ENCODE measurements at places on chromosomes 11 and 22. TPM values are rescaled to one million over a fixed set of nuclear protein-coding genes. Genes with fewer than 3 reads are reported as not detected.

The MYOD1 gene
- total RNA-seq = not detected

The HINFP gene
- total RNA-seq = 23.5 TPM

The UPB1 gene
- total RNA-seq = not detected

The IZUMO1R gene
- not detected for total RNA-seq

The PRG3 gene
- not detected for total RNA-seq

The KDM4E gene
- total RNA-seq = not detected

The PTPMT1 gene
- 83.6 TPM for total RNA-seq

The RASD2 gene
- not detected for total RNA-seq

The LAYN gene
- total RNA-seq = not detected

The FLRT1 gene
- not detected for total RNA-seq

The TEX12 gene
- total RNA-seq = 0.62 TPM

The FOLH1 gene
- total RNA-seq = not detected

- H3K36me3 ChIP-seq = no peaks in the 10 kb centered on the region
- H3K4me3 ChIP-seq = no peak overlapping the region
- DNase-seq = no peak
- no peak overlapping the region for H3K27ac ChIP-seq
- H3K27me3 ChIP-seq = no peaks in the 10 kb centered on the region
These were observed 207.9 kb downstream of the FAT3 start for GRCh38 chr11:92432515-92432914.

DNA sequence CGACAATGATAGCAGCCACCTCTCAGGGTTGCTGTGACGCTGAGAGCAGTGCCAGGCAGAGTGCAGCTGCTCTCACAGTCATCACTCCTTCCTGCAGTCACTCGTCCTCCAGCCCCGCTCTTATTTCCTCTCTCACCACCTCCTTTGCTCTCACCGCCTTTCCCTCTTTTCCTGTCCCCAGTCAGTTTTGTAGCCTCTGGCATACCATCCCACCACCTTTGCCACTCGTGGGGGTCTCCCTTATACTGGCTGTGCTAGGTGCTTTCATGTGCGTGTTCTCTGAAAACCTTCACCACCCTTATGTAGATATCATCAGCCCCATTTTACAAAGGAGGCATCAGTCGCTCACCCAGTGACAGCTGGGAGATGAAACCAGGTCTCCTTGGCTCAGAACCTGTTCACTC lies 19.3 kb upstream of the ST3GAL4 start:
- no peak overlapping the region for H3K4me3 ChIP-seq
- no peak overlapping the region for H3K27ac ChIP-seq
- DNase-seq = no peak
- H3K4me1 ChIP-seq = peaks cover 2% of the 10 kb centered on the region

- no peak overlapping the region for H3K4me3 ChIP-seq
- H3K27me3 ChIP-seq = no peaks in the 10 kb centered on the region
- no peaks in the 10 kb centered on the region for H3K4me1 ChIP-seq
- H3K27ac ChIP-seq = no peak overlapping the region
- no peaks in the 10 kb centered on the region for H3K36me3 ChIP-seq
- no peak for DNase-seq
These were observed 67.2 kb upstream of the MTMR2 start for GRCh38 chr11:95991101-95991500.

GRCh38 chr11:60394666-60395380 lies 1.4 kb upstream of the MS4A14 start:
- H3K36me3 ChIP-seq = no peaks in the 10 kb centered on the region
- H3K27me3 ChIP-seq = no peaks in the 10 kb centered on the region
- DNase-seq = no peak
- H3K4me1 ChIP-seq = no peaks in the 10 kb centered on the region

GRCh38 chr22:23767673-23768548 lies at the start of gene CHCHD10:
Gene CHCHD10, minus strand, starts transcription at chr22:23767972. Its CDS starts 98 bp downstream, at chr22:23767874.
- peak; percentile 83 for DNase-seq
- peaks cover 24% of the 10 kb centered on the region for H3K36me3 ChIP-seq
- H3K4me3 ChIP-seq = peak within 1 kb of the TSS; percentile 70
- peaks cover 25% of the 10 kb centered on the region for H3K4me1 ChIP-seq
- H3K27me3 ChIP-seq = no peaks in the 10 kb centered on the region

DNA sequence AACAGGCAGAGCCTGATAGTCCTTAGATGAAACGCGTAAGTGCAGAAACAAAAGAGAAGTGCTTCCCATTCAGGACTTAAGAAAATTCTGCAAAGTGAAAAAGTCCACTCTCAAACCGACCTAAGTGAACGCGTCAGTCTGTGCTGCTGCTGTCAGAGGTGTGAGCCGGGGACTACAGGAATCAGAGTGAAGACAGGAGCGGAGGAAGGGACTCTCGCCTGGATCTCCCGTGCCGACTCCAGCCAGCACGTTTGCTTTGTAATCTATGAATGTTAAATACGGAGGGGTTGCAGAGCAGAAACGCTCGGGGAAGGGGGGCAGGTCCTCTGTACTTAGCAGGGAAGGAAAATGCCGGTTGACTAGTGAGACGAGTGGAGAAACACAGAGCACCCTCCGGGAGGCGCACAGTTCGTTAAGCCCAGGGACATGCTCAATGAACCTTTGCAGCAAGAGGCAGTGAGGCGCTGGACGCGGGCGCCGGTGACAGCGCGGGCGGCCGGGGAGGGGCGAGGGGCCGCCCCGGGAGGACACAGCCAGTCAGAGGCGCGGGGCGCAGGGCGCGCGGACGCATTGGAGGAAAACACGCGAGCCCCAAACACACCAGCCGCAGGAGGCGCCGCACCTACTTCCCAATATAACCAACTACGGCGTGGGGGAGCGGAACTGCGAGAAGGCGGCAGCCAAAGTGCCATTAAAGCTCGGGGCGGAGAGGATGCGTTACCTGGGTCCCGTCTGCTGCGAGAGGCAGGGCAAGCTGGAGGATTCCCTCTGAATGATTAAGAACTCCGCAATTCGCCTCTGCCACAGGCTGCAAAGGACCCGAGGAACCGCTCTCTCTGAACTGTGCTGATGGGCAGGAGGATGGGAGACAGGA lies at the start of gene CNTN5:
CNTN5 (plus strand) TSS at position 598 of the 874 bp plus-strand sequence.
- peak; percentile 61 for DNase-seq
- no peaks in the 10 kb centered on the region for H3K4me1 ChIP-seq
- H3K27me3 ChIP-seq = no peaks in the 10 kb centered on the region
- no peak within 1 kb of the TSS for H3K27ac ChIP-seq
- H3K36me3 ChIP-seq = no peaks in the 10 kb centered on the region

- H3K4me3 ChIP-seq = no peak overlapping the region
- H3K27ac ChIP-seq = no peak overlapping the region
- H3K4me1 ChIP-seq = no peaks in the 10 kb centered on the region
- no peaks in the 10 kb centered on the region for H3K36me3 ChIP-seq
- peaks cover 4% of the 10 kb centered on the region for H3K27me3 ChIP-seq
These were observed 32.3 kb upstream of the TSPAN18 start for GRCh38 chr11:44694443-44694842.

DNA sequence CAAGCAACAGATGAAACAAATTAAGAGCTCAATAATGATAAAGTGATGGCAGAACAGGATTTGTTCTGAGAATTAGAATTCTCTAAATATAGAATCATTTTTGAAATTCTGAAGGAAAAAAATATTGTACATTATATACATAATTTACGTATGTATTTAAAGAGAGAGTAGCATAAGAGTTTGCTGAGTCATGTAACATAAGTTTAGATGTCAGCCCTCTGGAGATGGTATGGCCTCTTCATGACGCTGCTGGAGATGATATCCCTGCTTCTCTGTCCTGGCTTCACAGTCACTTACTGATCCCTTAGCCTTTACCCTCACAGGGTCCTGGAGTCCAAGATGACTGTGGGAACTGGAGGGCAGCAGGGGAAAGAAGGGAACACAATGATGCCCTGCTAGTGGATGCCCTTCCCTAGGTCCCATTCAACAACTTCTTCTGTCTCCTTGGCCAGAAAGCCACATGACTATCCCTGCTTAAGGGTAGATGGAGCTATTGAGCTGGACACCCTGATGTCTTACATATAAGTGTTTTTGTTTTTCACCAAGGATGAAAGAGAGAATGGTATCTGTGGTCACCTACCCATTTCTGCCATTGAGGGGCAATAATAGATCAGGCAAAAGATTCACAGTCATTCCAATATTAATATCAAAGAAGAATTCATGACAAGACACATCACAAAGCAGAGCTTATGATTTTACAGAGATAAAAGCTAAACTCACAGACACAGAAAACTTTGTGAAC lies 753.1 kb downstream of the TBC1D22A start:
- DNase-seq = no peak
- no peaks in the 10 kb centered on the region for H3K27me3 ChIP-seq

GRCh38 chr11:44178381-44178780 lies 82.9 kb downstream of the EXT2 start:
- H3K4me1 ChIP-seq = peaks cover 17% of the 10 kb centered on the region
- no peak overlapping the region for H3K27ac ChIP-seq

DNA sequence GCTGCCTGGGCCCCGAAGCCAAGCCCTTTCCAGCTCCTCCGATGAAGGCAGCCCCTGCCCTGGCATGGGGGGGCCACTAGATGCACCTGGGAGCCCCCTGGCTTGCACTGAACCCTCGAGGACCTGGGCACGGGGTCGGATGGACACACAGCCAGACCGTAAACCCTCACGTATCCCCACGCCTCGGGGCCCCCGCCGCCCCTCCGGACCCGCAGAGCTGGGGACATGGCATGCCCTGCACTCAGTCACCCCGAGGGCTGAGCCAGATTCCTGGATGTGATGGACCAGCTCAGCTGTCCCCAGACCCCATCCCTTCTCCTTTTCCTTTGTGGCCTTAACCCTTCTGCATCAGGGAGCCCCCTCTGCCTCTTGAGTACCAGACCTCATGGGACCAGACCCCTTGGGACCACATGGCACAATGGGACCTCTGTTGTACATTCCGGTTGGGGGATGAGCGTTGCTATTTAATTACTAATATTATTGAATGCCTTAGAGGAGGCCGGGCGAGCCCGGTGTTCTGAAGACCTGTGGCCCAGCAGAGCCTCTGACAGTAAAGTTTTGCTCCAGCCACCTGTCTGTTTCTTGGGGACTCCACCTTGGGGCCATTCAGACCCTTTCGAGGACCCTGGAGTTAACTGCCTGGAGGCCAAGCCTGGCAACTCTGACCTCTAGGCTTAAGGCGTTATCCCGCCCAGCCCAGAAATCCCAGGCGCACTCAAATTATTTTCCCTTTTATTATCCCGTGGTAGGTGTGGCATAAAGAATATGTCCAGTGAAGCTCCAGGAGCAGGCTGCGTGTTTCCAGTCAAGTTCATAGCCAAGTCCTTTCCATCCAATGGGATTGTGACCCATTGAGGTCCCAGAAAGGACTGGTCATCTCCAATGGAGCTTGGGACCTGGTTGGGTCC lies 3.0 kb downstream of the RASL10A start:
- peaks cover 9% of the 10 kb centered on the region for H3K36me3 ChIP-seq
- no peak overlapping the region for H3K27ac ChIP-seq
- H3K4me3 ChIP-seq = no peak overlapping the region
- no peak for DNase-seq

GRCh38 chr11:57410287-57410686 lies 16.6 kb downstream of the SLC43A3 start:
- H3K4me3 ChIP-seq = no peak overlapping the region
- H3K27ac ChIP-seq = no peak overlapping the region
- H3K27me3 ChIP-seq = no peaks in the 10 kb centered on the region
- peaks cover 8% of the 10 kb centered on the region for H3K4me1 ChIP-seq
- no peak for DNase-seq
- peaks cover 95% of the 10 kb centered on the region for H3K36me3 ChIP-seq

- H3K36me3 ChIP-seq = no peaks in the 10 kb centered on the region
- DNase-seq = no peak
- H3K27me3 ChIP-seq = no peaks in the 10 kb centered on the region
- no peak overlapping the region for H3K27ac ChIP-seq
- H3K4me1 ChIP-seq = no peaks in the 10 kb centered on the region
These were observed 18.2 kb upstream of the CCDC134 start for GRCh38 chr22:41782316-41782715.

- H3K36me3 ChIP-seq = no peaks in the 10 kb centered on the region
- H3K27ac ChIP-seq = no peak overlapping the region
- DNase-seq = no peak
- no peak overlapping the region for H3K4me3 ChIP-seq
These were observed 113.5 kb downstream of the SHANK2 start for GRCh38 chr11:71138737-71139425.

- no peak for DNase-seq
- no peaks in the 10 kb centered on the region for H3K27me3 ChIP-seq
- H3K27ac ChIP-seq = no peak overlapping the region
- H3K4me3 ChIP-seq = no peak overlapping the region
- no peaks in the 10 kb centered on the region for H3K36me3 ChIP-seq
These were observed 38.5 kb upstream of the LRRC4C start for GRCh38 chr11:41497974-41498373.

GRCh38 chr11:112017538-112017937 lies 7.7 kb upstream of the DLAT start:
- peaks cover 18% of the 10 kb centered on the region for H3K36me3 ChIP-seq
- H3K27me3 ChIP-seq = no peaks in the 10 kb centered on the region
- H3K4me1 ChIP-seq = no peaks in the 10 kb centered on the region
- DNase-seq = no peak
- H3K4me3 ChIP-seq = no peak overlapping the region

DNA sequence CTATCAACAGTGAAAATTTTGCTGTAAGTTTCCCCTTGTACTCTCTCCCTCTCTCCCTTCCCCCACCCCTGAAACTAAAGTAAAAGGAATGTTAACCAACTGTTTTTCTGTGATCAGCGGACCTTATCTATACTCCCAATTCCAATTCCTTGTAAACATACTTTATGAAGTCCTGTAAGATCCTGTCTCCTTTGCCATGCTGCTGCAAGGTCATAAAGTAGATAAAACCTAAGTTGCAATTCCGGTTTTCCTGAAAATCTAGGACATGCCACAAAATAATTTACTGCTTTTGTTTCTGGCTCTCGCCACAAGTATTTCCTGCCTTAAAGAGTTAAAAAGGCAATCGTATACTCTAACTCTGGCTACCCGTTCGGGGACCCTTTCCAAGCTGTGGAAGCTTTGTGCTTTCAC lies 1469.0 kb downstream of the LRRC4C start:
- H3K27me3 ChIP-seq = no peaks in the 10 kb centered on the region
- H3K36me3 ChIP-seq = no peaks in the 10 kb centered on the region
- DNase-seq = no peak
- H3K4me1 ChIP-seq = no peaks in the 10 kb centered on the region
- no peak overlapping the region for H3K27ac ChIP-seq
- no peak overlapping the region for H3K4me3 ChIP-seq

- no peak overlapping the region for H3K4me3 ChIP-seq
- peaks cover 52% of the 10 kb centered on the region for H3K36me3 ChIP-seq
- H3K27ac ChIP-seq = peak overlapping the region; percentile 12
These were observed 22.6 kb downstream of the NEAT1 start for GRCh38 chr11:65445101-65445603.

DNA sequence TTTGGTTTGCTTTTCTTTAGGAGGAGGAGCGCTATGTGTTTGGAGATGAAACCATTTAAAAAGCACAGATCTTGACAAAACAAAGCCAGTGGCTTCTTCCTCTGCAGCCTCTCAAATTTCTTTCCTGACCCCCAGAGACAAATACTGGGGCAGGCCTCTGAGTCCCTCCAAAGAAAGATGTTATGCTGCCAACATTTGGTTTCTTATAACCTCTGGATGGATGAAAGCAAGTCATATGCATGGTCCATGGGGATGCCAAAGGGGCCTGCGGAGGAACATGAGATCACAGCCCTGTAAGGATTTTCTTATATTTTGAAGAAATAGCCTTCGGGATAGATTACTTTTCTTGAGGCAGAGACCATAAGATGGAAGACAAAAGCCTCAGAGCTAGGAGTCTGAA lies 179.1 kb downstream of the TENM4 start:
- no peak overlapping the region for H3K27ac ChIP-seq
- no peaks in the 10 kb centered on the region for H3K27me3 ChIP-seq
- no peaks in the 10 kb centered on the region for H3K4me1 ChIP-seq

Measured in K562 (cell line).